ENCODE measurements at places on chromosomes 2 and 18. TPM values are rescaled to one million over a fixed set of nuclear protein-coding genes. Genes with fewer than 3 reads are reported as not detected.

SCN1A gene
- not detected for total RNA-seq

MALT1 gene
- 8.5 TPM for total RNA-seq

OSGEPL1 gene
- total RNA-seq = 7.6 TPM

FANCL gene
- 14.9 TPM for total RNA-seq

GAREM1 gene
- total RNA-seq = 0.65 TPM
